ENCODE measurements at places on chromosomes 1 and 21.

DNA sequence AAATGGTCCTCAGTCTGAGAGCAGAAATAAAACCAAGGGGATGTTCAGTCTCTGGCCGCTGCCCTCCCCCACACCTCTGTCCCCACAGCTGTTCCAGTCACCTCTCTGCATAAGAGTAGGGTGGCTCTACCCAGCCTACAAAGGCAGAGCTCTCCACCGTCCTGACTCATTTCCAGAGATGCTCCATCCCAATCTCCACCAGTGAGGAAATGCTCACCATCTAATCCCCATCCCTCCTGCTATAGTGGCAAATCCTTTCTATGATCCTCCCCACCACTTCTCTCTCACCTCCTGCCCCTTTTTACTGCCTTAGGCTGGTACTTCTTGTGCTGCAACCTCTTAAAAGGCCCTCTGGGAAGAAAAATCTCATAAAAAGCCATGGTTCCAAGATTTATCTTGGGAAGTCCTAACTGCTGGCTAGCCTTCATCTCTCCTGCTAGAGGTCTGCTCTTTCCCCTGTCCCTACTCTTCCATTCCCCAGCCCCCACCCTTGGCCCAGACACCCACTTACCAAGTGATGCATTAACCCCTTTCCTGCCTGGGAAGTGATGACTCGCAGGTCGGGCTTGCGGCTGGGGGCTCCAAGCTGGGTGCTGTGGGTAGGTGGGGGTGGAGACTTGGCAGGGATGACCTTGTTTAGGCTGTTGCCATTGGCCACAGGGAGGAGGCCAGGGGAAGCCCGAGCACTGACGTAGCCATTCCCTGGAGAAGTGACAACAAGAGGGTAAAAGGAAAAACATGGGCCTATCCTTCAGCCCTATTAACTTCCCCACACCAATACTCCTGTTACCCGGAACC, 23.9 kb downstream of the MEF2D start:
- DNase-seq: no peak
- no peak overlapping the region for H3K4me3 ChIP-seq
- peak overlapping the region; percentile 91 for H3K27ac ChIP-seq
- H3K27me3 ChIP-seq: no peaks in the 10 kb centered on the region
- peaks cover 100% of the 10 kb centered on the region for H3K36me3 ChIP-seq

DNA sequence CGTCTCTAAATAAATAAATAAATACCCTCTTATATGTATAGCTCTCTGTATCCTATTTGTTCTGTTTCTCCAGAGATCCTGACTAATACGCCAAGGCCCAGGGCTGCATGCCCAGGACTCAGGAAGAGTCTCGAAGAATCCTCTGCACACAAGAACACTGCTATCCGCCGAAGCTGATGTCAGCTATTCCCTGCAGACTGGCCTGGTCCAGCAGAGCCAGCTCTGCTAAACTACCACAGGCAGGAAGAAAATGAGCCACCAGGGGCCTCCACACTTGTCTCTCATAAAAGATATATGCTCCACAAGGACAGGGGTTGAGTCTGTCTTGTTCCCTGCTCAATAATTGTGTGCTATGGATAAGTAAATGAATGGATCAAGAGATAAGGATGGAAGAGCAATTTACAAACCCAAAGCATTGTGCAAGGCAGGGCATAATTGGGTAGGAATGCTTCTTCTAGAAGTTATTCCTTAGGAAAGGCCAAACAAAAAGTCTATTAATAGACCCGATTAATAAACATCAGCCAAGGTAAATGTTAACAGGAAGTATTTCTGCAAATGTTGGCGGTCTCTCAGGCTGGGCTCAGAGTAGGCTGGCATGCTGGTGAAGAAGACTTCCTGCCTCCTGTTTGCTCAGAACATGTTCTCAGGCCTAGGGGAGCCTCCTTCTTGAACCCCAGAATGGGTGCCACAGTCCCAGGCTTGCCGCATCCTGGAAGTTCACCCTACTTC, 26.3 kb upstream of the MAN1C1 start:
- H3K36me3 ChIP-seq: no peaks in the 10 kb centered on the region
- no peaks in the 10 kb centered on the region for H3K27me3 ChIP-seq
- H3K4me3 ChIP-seq: no peak overlapping the region
- H3K4me1 ChIP-seq: no peaks in the 10 kb centered on the region

DNA sequence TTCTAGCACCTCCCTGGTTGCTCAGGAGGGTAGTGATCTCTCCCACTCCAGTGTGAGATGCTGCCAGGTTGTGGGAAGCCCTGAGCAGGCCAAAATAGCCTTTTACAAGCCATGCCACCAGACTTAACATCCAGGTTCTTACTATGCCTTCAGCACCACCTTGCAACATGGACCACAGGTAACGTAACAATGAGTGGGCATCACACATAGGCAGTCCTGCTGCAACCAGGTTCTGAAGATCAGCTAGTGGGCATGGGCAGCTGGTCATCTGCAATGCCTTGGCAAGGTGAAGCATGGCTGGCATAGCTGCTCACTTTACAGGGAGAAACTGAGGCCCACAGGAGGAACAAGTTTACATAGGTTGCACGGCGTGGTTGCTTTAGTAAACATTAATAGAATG, 40.7 kb downstream of the DHCR24 start:
- peaks cover 54% of the 10 kb centered on the region for H3K36me3 ChIP-seq
- H3K4me1 ChIP-seq: peaks cover 3% of the 10 kb centered on the region
- H3K4me3 ChIP-seq: no peak overlapping the region
- no peaks in the 10 kb centered on the region for H3K27me3 ChIP-seq
- no peak for DNase-seq

DNA sequence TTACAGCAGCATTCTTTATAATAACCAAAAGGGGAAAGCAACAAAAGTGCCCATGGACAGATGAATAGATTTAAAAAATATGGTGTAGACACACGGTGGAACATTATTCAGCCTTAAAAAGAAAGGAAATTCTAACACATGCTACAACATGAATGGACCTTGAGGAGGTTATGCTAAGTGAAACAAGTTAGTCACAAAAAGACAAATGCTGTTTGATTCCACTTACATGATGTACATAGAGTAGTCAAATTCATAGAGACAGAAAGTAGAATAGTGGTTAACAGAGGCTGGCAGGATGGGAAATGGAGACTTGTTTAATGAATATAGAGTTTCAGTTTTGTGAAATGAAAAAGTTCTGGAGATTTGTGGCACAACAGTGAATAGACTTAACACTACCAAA, 151.4 kb downstream of the CYYR1 start:
- H3K36me3 ChIP-seq: no peaks in the 10 kb centered on the region
- no peaks in the 10 kb centered on the region for H3K27me3 ChIP-seq
- H3K4me3 ChIP-seq: no peak overlapping the region
- no peak overlapping the region for H3K27ac ChIP-seq

GRCh38 chr1:209544098-209544497, 39.4 kb upstream of the CAMK1G start:
- no peak overlapping the region for H3K4me3 ChIP-seq
- H3K36me3 ChIP-seq: peaks cover 12% of the 10 kb centered on the region
- no peak overlapping the region for H3K27ac ChIP-seq
- peaks cover 25% of the 10 kb centered on the region for H3K4me1 ChIP-seq
- H3K27me3 ChIP-seq: no peaks in the 10 kb centered on the region

DNA sequence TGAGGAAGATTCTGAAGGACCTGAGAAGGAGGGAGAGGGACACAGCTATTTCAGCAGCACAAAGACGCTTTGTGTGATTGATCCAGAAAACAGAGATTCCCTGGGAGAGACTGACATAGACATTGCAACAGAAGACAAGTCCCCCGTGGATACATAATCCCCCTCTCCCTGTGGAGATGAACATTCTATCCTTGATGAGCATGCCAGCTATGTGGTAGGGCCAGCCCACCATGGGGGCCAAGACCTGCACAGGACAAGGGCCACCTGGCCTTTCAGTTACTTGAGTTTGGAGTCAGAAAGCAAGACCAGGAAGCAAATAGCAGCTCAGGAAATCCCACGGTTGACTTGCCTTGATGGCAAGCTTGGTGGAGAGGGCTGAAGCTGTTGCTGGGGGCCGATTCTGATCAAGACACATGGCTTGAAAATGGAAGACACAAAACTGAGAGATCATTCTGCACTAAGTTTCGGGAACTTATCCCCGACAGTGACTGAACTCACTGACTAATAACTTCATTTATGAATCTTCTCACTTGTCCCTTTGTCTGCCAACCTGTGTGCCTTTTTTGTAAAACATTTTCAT, 161.3 kb upstream of the SGIP1 start:
- no peak overlapping the region for H3K4me3 ChIP-seq
- H3K27ac ChIP-seq: no peak overlapping the region
- H3K36me3 ChIP-seq: no peaks in the 10 kb centered on the region
- no peaks in the 10 kb centered on the region for H3K27me3 ChIP-seq

- no peak overlapping the region for H3K27ac ChIP-seq
- no peak overlapping the region for H3K4me3 ChIP-seq
- H3K27me3 ChIP-seq: no peaks in the 10 kb centered on the region
- no peak for DNase-seq
Measured at GRCh38 chr1:19169642-19170041, 40.4 kb downstream of the UBR4 start.

GRCh38 chr1:169925505-169926482, 32.1 kb upstream of the SCYL3 start:
- no peak overlapping the region for H3K4me3 ChIP-seq
- H3K36me3 ChIP-seq: no peaks in the 10 kb centered on the region
- H3K27ac ChIP-seq: no peak overlapping the region
- DNase-seq: no peak

- peak overlapping the region; percentile 86 for H3K27ac ChIP-seq
- peaks cover 70% of the 10 kb centered on the region for H3K4me1 ChIP-seq
Measured at GRCh38 chr1:11790880-11791715, 14.7 kb downstream of the MTHFR start.

DNA sequence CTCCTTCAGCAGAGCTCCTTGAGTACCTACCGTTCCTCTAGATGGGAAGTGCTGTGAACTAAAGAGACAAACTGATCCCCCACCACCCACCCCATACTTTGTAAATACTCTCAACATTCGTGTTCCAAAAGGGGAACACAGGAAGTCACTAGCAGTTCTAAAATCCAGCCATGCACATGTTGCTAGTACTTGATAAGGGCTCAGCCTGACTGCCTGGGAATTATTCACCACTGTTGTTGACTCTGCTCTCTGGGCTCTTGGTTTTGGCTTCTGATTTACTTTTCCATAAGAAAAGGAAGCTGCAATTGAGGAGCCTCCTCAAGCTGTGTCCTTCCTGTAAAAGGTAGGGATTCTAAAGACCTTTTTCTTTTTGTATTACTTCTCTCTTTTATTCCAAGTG, 67.5 kb downstream of the IVNS1ABP start:
- H3K4me3 ChIP-seq: no peak overlapping the region
- no peaks in the 10 kb centered on the region for H3K4me1 ChIP-seq
- DNase-seq: no peak
- no peaks in the 10 kb centered on the region for H3K27me3 ChIP-seq

DNA sequence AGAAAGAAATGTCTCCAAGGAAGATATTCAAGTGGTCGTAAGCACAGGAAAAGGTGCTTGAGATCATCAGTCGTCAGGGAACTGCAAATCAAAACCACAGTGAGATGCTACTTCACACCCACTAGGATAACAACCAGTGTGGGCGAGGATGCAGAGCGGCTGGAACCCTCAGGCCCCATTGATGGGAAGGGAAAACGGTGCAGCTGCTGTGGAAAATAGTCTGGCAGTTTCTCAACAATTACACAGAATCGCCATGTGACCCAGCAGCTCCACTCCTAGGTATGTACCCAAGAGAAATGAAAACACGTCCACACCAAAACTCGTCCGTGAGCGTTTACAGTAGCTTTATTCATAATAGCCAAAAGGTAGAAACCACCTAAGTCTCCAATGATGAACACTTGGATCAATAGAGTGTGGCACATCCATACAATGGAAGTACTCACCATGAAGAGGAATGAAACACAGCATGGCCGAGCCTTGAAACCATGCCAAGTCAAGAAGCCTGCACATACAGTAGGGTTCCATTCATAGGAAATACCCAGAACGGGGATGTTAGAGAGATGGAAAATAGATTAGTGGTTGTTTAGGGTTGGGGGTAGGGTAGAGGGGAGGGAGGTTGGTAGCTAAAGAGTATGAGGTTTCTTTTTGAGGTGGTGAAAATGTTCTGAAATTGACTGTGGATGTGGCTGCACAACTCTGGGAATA, 6.1 kb downstream of the DFFB start:
- DNase-seq: no peak
- H3K36me3 ChIP-seq: no peaks in the 10 kb centered on the region
- no peak overlapping the region for H3K4me3 ChIP-seq
- H3K4me1 ChIP-seq: peaks cover 9% of the 10 kb centered on the region
- H3K27me3 ChIP-seq: no peaks in the 10 kb centered on the region

DNA sequence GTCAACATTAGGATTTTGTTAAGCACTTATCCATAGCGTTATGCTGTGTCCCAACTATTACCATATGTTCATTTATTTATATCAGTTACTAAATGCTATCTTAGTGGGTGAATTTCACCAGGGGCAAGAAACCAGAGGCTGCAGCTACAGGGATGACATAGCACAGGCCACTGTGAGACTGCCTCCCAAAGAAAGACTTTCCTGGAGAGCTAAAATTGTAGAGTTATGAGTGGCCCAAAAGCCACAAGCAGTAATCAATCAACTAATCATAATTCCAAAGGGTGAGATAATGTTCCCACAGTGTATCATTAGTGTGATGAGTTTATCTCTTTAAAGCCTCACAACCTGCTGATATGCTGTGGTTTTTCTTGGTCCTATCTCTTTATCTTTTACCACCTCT, 3.8 kb upstream of the TGFB2 start:
- no peaks in the 10 kb centered on the region for H3K36me3 ChIP-seq
- H3K27ac ChIP-seq: no peak overlapping the region
- H3K4me1 ChIP-seq: no peaks in the 10 kb centered on the region

DNA sequence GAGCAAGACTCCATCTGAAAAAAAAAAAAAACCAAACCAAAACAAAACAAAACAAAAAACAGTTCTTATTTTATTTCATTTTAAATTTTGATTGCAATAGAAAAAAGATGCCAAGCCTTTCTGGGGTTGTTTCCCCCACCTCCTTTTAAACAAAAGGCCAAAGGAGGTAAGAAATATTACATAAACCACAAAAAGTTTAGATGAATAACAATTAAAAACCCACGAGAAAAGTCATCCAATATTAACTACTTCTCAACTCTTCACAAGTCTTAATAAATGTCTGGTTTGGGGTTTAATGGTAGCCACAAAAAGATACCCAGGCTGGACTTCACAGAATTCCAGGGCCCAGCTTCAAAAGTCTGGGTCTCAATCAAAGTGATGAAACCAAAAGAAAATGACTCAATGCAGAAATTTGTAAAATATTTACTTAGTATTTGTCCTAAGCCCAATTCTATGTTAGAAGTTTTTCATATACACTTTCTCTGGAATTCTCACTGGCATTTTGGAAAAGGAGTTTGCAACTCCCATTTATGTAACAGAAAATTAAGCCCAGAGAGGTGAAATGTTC, 47.0 kb upstream of the SDC3 start:
- no peaks in the 10 kb centered on the region for H3K27me3 ChIP-seq
- H3K4me3 ChIP-seq: no peak overlapping the region
- H3K4me1 ChIP-seq: no peaks in the 10 kb centered on the region
- H3K27ac ChIP-seq: no peak overlapping the region

Data from esophagus squamous epithelium (tissue), 5 donors.